Activated naive CD8-positive, alpha-beta T cell treated with anti-CD3 and anti-CD28 coated beads, Interleukin-2, amount 50 U/mL, for 24 hours (primary cell): ENCODE measurements at places on chromosomes 2 and 18.

GRCh38 chr2:71749671-71750101, 296.3 kb downstream of the DYSF start:
- no peak for DNase-seq

DNA sequence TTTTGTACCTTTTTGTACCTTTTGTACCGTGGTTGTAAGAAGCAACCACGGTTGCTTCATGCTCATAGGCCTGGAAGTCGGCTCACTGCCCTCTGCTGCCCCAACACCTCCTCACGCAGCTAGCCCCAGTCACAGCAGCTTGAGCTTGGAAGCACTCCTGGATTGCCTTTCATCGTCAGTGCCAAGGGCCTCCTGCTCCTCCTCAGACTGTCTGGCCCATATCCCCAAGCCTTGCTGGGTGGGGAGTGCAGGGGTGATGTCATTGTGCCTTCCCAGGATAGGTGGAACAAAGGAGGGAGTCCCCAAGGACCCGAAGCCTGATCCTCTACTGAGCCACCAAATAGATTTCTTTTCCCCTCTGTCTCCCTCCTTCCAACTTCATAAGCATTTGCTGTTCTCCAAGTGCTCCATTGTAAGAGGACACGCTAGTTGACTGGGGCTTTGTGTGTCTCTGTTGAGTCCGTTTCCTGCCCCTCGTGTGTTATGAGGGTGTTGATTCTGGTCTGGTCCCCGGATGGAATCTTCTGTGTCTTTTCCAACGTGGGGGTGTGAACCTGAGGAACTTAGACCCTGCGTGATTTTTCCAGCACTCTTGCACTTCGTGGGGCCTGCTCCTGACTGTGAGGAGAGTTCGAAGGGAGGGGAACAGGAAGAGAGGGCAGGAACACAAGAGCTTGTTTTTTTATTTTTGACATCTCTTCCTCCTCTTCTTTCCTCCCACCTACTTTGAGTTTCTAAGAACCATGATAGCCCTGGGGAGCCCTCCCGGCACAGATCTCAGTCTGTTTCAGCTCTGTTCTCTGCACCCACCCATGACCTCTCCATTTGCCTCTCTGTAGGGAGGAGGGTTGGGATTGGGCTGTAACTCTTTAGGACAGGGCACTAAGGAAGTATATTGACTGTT, 127.2 kb upstream of the EML6 start:
- DNase-seq = no peak

DNA sequence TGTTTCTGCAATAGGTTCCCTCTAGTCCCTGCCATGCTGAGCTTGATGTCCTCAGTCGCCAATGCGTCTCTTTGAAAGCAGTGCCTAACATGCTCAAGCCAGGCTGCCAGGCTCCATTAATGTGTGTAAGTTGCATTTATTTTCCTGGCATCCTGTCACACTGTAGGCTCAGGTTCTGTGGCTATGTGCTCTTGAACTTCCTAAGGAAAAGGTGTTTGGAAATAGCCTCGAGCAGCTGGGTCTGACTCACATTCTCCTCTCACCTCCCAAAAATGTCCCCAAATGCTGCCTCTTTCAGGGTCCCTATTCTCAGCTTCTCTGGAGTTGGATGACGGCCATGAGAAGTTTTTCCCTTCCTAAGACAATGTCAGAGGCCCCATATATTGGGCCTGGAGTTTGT, 58.0 kb upstream of the SLC14A2 start:
- DNase-seq = no peak

GRCh38 chr18:69785466-69785865, 162.2 kb downstream of the CD226 start:
- no peak for DNase-seq
